ENCODE measurements at places on chromosomes 3 and 15.
A peak's percentile ranks its signal among the peaks of the same experiment; 100 is the strongest.

GRCh38 chr3:173725507-173725906, 328.0 kb downstream of the NLGN1 start:
- DNase-seq, result no peak

- no peak for DNase-seq
Observed at GRCh38 chr3:158935846-158936245, 134.0 kb downstream of the MFSD1 start.

DNA sequence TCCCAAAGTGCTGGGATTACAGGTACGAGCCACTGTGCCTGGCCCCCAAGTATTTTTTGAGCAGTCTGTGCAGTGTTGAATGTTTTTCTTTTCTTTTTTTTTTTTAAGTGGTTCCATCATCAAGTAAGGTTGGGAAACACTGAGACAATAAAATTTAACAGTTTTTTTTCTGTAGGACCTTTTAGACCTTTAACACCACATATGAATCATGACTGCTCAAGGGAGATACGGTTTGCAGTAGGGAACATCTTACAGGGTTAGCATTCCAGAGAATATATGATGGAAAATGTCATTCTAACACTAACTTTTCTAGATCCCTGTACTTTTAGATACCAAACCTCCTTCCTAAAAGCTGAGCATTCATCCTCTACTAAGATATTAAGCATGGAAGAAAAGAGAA, 41.7 kb downstream of the SNX4 start:
- no peak for DNase-seq

GRCh38 chr3:119025171-119025795, 9.4 kb downstream of the IGSF11 start:
- no peak for DNase-seq

GRCh38 chr15:66216806-66217205, 36.7 kb downstream of the MEGF11 start:
- no peak for DNase-seq

- no peak for DNase-seq
Observed at GRCh38 chr15:101620671-101621070, 31.5 kb downstream of the TM2D3 start.

DNA sequence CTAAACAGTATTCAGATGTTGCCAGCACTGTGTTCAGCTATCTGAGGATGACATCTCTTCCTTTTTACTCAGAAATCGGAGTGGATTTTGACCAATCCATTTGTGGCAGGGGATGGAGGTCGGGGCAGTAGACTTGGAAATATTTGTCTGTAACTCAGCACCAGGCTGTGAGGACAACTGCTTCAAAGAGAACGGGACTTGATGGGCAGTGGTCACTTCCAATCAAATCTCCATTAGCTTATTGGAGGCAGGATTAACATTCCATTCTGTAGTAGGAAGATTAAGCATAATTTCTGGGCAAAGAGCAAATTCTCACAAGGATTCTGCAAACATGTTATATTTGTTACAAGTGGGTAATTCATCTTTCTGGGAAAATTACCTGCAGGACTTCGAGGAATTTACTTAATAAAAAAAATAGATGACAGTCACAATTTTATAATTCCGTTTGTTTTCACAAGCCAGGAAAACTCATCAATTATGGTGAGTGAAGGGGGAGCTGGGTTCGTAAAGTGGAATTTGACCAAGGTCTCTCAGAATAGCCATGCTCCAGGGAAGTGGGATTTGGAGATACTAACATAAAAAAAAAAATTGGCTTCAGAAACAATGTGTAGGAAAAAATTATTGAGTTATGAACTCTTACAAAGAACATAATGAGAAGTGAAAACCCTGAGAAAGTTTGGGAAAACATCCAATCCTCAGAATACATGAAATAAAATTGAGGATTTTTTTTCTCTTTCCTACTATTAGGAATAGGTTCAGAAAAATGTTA, 18.1 kb downstream of the CRABP1 start:
- no peak for DNase-seq

GRCh38 chr3:185696039-185696438, 109.9 kb downstream of the SENP2 start:
- DNase-seq, result no peak

GRCh38 chr3:31421314-31422048, 111.2 kb upstream of the STT3B start:
- no peak for DNase-seq

- DNase-seq, result peak; percentile 3
Observed at GRCh38 chr3:5136211-5136918, 14.3 kb downstream of the ARL8B start.

DNA sequence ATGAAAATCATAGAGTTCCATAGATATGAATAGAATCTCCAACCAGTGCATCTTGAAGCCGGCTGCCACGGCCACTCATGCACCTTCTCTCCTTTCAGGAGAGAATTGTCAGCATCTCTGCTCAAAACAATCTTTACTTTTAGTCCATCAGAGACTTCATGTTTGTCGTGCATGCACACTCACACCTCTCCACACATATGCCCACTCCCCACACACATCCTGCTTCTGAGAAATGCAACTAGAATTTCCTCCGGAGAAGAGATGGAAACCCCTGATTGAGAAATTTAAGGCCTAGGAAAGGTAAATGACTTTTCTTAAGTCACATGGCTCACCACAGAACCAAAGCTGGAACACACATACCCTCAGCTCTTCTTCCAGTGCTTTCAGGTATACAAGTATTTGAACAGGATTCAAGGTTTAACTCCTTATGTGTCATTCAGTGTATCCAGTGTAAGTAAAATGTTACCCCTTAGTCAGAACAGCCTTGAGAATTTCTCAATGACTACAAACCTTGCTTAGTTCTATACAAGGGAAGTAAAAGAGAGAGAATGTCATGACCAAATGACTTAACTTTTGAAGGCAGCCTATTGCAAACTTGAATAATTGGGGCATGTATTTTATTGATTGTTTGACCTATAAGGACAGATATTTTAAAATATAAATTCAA, 69.1 kb upstream of the TSEN2 start:
- DNase-seq, result no peak

GRCh38 chr3:184050217-184050847, 2.5 kb upstream of the HTR3C start:
- no peak for DNase-seq

DNA sequence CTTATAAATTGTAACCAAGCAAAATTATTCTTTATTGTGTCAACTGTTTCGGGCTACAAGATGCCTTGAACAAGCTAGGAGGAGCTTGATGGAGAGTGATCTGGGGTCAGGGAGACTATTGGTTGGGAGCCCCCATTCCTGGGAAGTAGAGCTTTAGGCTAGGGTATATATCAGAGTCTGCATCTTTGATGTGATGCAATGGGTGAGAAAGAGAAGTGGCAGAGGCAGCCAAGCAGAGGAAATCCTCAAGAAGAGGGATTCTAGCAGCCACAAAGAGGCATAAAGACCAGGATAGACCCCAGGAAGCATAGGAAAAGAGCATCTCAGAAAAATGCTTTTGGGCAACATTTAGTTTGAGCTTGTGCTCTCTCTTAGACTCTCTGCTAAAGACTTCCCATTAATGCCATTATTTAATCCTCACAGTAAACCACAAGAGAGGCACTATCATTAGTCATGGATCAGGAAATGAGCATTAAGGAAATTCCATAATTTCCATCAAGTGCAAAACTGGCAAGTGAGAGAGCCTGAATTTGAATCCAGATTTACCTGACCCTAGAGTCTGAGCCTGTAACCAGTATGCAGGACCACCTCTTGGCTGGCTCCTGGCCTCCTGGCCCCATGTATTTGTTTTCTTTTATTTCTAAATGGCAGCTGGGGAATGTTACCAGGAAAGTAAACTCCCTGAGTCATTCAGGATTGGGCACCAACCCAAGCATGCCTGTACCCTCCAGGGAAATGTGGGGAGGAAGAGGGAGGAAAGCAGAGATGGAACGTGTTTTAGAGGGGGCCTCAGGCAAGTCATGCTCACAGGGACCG, 118.7 kb downstream of the RPL22L1 start:
- peak; percentile 84 for DNase-seq

GRCh38 chr15:70023769-70024491, 73.8 kb downstream of the TLE3 start:
- no peak for DNase-seq

GRCh38 chr3:137249311-137249940, 291.6 kb downstream of the IL20RB start:
- DNase-seq, result no peak

DNA sequence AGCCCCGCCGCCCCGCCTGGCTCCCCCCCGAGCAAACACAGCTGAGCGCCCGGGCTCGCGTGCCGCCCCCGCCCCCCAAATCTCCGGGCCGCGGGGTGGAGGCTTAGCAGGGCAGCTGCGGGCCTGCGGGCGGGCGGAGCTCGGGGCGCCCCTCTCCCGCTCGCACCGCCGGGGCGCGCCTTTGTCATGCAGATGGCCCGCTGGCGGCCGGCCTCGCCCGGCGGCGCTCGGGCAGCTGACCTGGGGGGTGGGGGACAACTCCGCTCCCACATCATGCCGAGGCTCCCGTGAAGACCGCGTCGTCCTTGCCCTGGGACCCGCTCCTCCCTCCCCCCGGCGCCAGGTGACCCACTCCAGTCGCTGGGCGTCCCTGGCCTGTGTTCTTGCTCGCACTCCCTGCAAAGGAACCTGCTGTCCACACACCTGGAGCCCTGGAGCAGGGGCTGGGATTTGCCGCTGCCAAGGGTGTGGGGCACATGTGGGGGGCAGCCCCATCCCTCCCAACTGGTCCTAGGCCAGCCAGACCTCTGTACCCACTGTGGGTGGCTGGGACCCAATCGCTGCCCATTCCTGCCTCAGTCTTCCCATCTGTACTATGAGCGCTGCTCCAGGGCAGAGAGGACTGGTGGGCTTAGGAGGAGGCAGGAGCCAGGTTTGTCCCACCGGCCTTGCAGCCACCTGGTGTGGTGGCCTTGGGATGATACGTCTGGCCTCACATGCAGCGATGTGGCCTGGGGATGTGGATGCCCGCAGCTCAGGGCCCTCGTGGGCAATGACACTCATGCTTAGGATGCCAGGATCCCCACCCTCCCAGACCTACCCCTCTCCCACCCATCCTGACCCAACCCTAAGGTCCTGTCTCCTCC, 33.5 kb downstream of the DNAJB8 start:
- DNase-seq, result no peak

DNA sequence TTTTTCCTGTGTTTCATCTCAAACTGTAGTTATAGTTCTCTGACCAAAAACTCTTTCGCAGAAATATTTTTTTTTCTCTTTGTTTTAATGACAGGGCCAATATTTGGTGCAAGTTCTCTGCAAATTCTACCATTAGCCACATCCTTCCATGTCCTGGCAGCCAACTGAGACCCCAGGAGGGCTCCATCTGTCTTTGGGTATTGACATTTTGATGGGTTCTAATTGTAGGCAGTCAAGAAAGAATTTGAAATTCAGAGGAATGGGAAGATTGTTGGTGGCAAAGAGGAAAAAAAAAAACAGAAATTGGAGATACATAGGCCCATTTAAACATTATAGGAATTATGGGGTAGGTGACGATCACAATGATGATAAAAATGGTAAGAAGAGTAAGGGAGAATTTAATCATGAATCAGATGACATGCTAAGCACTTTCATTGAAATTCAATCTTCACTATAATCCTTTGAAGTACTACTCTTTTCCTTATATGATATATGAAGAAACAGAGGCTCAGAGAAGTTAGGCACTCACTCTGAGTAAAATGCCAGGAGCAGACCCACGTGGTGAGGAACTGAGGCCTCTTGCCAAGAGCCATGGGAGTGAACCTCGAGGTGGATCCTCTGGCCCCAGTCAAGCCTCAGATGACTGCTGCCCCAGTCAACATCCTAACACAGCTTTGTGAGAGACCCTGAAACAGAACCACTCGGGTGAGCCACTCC, 151.4 kb downstream of the PDZRN3 start:
- DNase-seq, result no peak

- DNase-seq, result no peak
Observed at GRCh38 chr3:180335050-180335449, 266.9 kb upstream of the TTC14 start.

GRCh38 chr15:99907698-99908097, 174.5 kb upstream of the LYSMD4 start:
- DNase-seq, result no peak

DNA sequence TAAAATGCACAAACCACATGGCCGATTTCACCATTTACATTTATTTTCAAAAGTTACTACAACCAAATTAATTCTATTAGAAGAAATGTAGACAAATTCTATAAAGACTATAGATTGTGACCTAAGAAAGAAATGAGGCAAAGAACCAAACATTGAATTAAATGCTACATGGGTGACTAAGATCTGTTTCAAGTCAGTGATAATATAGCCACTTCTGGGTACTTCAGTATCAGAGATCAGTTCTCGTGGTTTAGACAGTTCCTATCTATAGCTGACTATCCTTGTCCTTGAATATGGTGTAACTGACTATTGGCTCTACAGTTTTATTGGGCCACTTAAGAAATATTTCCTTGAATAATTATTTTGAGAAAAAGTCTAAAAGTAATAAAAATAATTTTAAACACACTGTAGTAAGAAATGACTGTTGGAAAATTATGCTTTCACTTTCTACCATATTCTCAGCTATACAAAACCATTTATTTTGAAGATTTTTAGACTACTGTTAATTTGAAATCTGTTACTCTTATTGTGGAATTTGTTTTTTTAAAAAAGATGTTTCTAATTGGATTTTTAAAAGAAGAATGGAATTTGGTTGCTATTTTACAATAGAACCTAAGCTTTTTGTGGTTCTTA, 14.1 kb downstream of the KCNMB3 start:
- DNase-seq, result no peak

DNA sequence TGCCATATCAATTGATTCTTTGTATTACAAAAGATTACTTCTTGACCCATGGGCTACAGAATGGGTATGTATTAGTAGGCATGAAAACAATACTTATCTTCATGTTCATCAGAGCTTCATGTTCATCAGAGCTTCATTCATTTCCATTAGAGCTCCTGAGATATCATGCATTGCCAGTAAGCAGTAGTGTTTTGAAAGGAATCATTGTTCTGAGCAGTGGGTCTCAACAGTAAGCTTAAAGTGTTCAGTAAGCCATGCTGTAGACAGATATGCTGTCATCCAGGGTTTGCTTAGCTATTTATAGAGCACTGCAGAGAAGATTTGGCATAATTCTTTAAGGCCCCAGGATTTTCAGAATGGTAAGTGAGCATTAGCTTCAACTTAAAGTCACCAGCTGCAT, 596.1 kb downstream of the ZNF385D start:
- no peak for DNase-seq

DNA sequence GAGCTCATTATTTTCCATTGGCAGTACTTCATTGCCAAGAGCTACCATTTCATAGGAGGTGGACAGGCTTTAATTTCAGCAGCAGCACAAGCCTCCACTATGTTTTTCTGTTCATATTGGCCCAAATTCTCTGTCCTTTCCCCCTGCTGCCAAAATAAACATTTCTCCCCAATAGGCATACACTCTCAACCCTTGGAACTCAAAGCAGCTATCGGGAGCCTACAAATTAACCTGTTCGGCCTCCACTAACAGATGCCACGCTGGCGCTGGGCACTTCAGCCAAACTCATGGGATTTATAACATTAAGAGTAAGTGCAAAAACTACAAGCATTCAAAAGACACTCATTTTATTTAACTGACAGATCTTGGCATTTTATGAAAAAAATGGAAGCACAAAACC, 95.7 kb downstream of the NSUN3 start:
- no peak for DNase-seq

- DNase-seq, result peak; percentile 97
Observed at GRCh38 chr3:127849368-127849767, 27.1 kb upstream of the MGLL start.
